SJCRH30 (cell line): ENCODE measurements at places on chromosomes 5 and 9.

- no peak for DNase-seq
These were observed 9.4 kb downstream of the KCNT1 start for GRCh38 chr9:135711391-135711790.

DNA sequence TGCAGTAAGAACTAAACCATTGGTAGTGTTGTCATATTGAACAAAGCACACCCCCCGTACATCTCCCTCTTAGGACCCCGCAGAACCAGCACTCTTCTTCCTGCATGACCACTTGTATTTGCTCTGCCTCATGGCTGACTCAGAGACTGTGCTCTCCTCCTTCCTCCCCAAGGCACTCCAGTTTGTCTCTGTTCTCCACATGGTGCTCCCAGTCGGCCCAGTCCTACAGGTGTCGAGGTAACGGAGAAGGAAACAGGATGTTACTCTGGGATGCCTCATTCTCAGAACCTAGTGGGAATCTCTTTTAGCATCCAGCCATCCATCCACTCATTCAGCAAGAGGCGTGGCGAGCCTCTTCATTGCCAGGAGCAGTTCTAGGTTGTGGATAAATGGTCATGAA, 97.0 kb upstream of the NIPAL4 start:
- DNase-seq = no peak

GRCh38 chr9:130912932-130913598, 16.5 kb upstream of the QRFP start:
- no peak for DNase-seq

GRCh38 chr5:168132241-168132641, 159.2 kb upstream of the WWC1 start:
- DNase-seq = no peak
